ENCODE measurements at places on chromosomes 4 and X.

DNA sequence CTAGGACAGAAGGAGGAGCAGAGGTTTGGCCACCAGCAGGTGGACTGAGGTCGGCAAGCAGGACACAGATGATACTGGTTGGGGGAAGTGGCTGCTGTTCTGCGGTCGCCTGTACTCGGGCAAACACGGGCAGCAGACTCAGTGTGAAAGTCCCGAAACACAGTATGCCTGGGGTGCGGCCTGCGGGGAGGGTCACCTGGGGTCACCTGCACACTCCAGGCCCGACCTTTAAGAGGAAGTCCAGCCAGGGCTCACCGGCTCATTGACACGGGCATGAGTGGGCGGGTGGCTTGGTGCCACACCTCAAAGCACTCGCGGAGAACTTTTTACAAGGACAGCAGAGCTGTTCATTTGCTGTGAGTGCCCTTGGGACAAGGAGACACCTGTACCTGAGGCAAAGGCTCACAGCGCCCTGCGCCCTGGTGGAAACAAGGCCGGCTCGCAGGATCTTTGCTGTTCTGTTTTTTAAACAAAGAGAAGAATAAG is 71.5 kb upstream of the MXD4 start:
- DNase-seq: peak; percentile 70

DNA sequence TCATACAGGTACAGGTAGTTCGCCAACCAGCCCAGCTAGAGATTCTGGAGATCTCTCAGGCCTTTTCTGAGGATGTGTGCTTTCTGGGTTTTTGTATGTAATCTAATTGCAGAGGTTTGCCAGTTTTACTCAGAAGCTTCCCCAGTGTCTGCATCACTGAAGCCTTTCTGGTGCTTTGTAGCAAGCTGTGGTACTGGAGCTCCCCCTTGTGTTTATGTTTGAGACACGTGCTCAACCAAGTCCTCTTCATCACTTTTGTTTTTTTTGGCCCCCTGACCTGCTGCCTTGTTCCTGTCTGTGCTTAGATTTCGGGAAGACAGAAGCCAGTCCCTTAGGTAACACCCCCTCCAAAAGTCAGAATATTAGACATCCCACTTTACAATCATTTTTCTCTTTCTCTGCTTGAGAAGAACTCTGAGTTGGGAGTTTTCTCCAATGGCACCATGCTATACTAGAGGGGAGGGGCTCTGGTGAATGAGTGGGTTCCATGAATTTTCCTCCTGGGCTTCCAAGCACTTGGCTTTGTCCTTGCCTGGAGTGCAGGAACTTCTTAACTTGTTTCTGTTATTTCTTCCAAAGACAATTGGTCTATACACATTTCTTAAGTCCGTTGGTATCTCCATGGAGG is 128.4 kb upstream of the TBC1D9 start:
- no peak for DNase-seq

GRCh38 chrX:115255003-115255402 is 21.1 kb upstream of the LRCH2 start:
- no peak for DNase-seq

GRCh38 chr4:48470137-48470536 is 13.0 kb upstream of the SLC10A4 start:
- no peak for DNase-seq

DNA sequence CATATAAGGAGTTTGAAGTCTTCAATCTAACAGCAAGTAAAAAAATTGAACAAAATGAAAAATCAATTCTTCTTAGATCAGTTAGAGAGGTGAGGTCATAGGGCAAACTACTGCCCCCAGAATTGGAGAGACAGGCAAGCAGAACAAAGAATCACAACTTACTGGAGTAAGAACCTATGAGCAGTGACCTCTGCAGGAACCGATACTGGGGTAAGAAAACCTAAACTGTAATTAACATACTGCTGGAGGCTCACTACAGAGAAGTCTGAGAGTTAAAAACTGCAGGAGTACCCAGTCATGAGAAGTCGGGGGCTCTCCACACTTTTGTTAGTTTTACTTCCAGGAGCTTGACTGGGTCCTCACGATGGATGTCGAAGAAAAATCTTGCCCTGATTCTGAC is 16.0 kb downstream of the CLDN22 start:
- no peak for DNase-seq

- no peak for DNase-seq
Measured at GRCh38 chrX:7261672-7262332, 113.8 kb upstream of the PUDP start.

DNA sequence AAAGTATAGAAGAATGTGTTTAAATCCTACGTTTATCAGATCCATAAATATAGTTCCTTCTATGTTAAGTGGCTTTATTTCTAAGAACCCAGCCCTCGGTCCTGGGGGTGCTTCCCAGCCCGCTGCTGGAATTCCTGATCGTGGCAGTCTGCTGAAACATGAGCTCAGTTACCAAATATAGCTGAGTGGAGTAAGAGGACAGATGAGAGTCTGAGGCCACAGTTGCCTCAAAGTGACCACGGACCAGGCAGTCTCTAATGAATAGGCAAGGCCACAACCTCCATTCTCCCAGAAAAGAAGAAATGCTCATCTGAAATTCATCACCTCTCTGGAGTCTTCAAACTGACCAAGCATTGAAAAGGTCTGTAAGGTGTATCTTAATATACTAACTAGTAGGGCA is at the start of gene PALLD:
PALLD (plus strand) TSS at position 219 of the 400 bp plus-strand sequence.
- no peak for DNase-seq

- DNase-seq: peak; percentile 20
Measured at GRCh38 chr4:3408793-3409330, 32.9 kb upstream of the HGFAC start.

GRCh38 chr4:98833384-98833783 is 95.5 kb downstream of the EIF4E start:
- DNase-seq: no peak

GRCh38 chr4:786861-787300 is 39.0 kb downstream of the CPLX1 start:
- DNase-seq: no peak

DNA sequence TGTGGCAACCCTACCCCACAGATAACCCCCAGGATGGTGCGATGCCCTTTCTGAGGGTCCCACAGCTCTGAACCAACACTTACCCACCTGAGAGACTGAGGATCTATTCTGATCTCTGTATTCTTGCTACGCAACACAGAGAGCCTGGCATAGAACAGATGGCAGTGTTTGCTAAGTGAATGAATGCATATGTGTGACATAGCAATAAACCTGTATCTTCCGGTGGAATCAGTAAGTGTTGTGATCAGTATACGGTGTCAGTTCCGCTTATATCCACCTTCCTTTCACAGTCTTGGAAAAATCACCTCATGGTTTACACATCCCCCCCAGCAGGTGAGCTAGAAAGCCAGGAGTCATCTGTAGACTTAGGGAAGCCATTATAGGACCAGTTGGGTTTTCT is 5.9 kb upstream of the HSD17B10 start:
- no peak for DNase-seq

GRCh38 chr4:23028875-23029274 is 336.1 kb downstream of the GBA3 start:
- DNase-seq: no peak

GRCh38 chrX:15971696-15972095 is 117.1 kb upstream of the AP1S2 start:
- no peak for DNase-seq

DNA sequence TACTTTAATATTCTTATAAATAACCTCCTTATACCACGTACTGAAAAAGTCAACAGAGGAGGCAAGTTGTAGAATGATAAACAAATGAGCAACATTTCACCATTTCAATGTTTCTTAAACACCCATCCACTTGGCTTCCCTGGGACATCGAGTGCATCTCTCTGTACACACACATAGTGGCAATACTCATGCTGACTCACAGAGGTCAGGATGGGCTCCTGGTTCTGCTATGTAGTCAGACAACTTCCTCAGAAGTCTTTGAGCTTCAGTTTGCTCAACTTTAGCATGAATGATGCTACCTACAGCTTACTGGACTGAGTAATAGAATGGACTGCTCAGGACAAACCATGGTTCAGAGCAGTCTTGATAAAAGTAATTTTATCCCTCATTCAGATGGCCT is 56.9 kb downstream of the MAD2L1 start:
- no peak for DNase-seq

DNA sequence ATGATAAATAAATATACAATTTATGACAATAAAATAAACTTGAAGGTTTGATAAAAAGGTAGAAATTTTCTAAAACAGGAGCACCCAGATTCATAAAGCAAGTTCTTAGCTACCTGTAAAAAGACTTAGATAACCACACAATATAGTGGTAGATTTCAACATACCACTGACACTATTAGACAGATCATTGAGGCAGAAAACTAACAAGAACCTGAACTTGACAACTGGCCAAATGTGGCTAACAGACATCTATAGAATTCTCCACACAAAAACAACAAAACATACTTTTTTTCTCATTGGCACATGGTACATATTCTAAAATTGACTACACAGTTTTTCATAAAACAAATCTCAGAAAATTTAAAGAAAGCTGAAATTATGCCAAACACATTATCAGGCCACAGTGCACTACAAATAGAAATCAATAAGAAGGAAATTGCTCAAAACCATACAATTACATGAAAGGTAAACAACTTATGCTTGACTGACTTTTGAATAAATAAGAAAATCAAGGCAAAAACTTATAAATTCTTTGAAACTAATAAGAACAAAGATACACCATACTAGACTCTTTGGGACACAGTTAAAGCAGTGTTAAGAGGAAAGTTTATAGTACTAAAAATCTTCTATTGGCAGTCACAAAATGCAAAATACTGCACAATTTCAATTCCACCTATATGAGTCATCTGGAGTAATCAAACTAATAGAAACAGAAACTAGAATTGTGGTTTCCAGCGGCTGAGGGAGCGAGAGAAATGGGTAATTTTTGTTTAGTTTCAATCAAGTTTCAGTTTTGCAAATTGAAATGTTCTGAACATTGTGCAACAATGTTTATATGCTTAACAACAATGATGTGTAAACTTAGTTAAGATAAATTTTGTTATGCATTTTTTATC is 925.6 kb downstream of the SH3BGRL start:
- DNase-seq: no peak

GRCh38 chrX:68669094-68669860 is 21.8 kb downstream of the STARD8 start:
- no peak for DNase-seq

DNA sequence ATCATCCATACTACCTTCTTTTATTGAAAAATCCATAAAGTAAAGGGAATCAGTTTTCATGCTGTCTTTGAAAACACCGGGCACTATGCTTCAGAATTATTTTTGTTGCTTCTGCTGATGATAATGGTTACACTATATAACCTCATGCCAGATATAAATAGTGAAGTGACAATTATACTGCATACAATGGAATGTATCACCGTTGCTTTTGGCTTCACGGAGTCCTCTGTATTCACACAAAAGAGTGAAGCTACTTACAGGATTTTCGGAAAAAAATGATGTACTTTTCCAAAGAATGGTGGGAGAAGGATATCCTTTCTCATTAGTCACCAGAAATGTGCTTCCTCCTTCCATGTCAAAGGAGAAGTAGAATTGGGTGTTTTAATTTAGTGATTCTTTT is 159.1 kb upstream of the PITX2 start:
- no peak for DNase-seq

DNA sequence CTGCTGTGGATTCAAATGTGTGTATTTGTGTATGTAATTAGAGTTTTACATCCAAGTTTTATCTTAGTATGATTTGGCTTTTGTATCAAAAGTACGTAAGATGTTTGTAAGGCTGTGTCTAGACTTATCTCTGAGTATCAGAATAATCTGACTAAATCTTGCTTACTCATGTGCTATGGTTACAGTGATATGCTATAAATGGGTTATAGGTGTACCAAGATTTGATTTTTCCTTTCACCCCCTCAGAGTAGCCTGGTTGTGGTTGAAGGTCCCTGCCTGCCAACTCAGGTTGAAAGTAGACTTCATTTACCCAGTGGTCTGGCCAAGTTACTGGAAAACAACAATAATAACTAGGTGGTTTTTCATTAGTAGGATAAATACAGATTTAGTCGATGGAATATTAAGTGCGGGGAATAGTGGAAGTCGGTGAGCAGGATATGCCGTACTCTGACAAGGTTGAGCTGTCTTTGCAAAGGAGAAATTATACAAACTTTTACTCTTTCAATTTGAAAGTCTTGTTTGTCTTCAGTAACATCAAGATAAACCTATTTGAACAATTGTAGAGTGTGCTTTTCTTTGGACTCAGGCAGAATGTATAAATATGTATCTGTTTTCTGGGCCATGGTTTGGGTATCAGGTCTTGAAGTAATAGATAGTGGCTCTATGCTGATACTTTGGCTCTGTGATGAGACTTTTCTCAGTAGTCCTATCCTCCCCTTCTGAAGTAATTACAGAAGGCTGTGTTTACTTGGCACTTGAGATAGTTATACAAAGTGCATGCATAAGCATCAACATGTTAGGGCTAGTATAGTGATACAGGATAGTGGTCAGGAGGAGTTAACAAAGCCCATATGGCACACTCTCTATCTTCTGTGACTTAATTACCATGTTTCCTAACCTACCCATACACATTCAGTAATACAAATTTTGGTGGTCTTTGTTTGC is 23.7 kb downstream of the BMP2K start:
- no peak for DNase-seq

GRCh38 chr4:181909368-181909767 is 333.8 kb upstream of the TENM3 start:
- no peak for DNase-seq

- DNase-seq: no peak
Measured at GRCh38 chr4:87354168-87355102, 31.8 kb upstream of the HSD17B13 start.

DNA sequence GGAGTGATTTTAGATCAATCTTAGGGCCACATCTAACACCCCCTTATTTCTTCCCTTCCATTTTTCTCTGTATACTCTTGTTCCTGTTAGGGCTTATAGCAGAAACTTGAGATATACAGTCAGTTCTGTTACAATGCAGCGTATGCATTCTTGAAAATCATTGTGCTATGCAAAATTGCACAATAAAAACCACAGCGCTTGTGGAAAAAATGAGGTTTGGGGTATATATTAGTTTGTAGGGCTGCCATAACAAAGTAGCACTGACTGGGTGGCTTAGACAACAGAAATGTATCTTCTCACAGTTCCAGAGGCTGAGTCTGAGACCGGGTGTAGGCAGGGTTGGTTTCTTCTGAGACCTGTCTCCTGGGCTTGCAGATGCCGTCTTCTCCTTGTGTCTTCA is 59.0 kb downstream of the WWC2 start:
- DNase-seq: no peak

DNA sequence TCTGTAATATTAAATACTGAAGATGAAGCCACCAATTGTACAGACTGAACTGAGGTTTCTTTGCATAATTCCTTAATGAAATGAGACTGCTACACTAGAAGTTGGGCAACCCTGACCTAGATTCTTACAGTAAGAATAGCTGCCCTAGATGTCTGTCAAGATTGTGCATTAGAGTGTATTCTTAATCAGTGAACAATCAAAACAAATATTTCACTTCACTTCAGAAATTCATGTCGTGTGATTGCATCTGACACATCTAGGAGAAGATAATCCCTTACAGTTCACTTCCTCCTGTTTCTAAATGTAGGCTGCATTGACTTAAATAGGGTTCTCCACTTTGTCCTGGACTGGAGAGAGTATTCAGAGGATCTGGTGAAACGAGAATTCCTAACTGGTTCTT is 283.1 kb downstream of the HNRNPD start:
- DNase-seq: no peak

- DNase-seq: no peak
Measured at GRCh38 chr4:126468144-126468543, 1153.4 kb downstream of the FAT4 start.

Data from suprapubic skin (tissue), 4 donors.